Caco-2 (cell line): ENCODE measurements at places on chromosomes 13 and 19. TPM values are rescaled to one million over a fixed set of nuclear protein-coding genes. Genes with fewer than 3 reads are reported as not detected.

DNA sequence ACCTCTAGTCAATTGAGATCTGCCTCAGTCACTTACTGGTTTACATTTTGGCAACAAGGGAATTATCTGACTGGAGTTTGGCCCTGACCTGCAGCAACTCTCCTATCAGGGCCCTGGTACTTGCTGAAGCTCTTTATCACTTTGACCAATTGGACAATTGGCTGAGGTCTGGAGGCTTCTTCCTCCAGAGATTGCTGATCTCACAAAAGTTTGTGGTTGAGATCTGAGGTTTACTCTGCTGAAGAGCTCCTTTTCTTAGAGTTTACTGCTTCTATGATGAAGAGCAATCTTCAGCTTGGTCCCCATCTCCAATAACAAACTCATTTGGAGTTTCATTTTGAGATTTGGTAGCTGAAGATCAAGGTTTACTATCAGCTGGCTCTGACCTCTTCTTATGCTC is 276.9 kb upstream of the SGCG start:
- no peak overlapping the region for H3K4me3 ChIP-seq
- no peaks in the 10 kb centered on the region for H3K4me1 ChIP-seq
- H3K27me3 ChIP-seq: no peaks in the 10 kb centered on the region
- no peak overlapping the region for H3K27ac ChIP-seq

The LIM2 gene
- not detected in 2 replicates for total RNA-seq

DNA sequence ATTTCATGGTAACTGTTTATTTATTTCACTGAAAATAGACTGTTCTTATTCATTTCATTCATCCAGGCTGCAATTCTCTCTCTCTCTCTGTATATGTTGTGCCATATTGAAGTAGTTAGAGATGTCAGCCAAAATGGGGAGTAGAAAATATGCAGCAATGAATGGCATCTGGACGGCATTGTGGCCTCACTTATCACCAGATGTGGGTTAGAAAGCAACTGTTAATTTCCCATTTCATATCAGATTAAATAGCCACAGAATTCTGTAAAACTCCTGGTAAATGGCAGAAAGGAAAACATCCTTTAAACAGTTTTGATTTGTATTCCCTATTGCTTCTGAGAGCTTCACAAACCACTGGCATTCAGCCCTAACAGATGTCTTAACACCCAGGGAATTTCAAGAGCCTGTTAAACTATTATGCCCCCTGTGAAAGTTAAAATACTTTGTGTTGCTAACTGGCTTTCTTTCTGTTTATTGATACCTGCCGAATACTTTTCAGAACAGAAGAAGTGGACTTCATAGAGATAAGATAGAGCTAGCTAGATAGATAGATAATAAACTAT is 1763.3 kb upstream of the MIR17HG start:
- no peaks in the 10 kb centered on the region for H3K36me3 ChIP-seq
- H3K4me1 ChIP-seq: no peaks in the 10 kb centered on the region
- H3K4me3 ChIP-seq: no peak overlapping the region
- H3K27ac ChIP-seq: no peak overlapping the region

The IFI30 gene
- total RNA-seq: 38.3 and 39.6 TPM in 2 replicates

DNA sequence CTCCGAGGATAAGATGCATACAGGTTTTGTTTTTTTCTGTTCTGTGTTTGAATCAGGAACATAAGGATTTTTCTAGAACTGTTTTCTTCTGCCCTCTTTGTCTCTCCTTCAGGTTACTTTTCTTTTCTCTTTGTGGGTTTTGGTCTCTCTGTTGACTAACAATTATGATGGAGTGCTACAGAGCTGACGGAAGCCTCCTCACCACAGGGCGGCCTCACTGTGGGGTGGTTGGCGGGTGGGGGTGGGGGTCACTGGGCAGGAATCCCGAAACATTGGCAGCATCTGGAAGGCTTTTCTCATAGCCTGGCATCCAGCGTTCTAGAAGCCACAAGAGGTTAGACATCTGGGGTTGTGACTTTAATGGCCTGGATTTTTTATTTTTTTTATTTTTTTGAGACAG is 12.0 kb upstream of the MATK start:
- no peaks in the 10 kb centered on the region for H3K36me3 ChIP-seq
- H3K4me1 ChIP-seq: no peaks in the 10 kb centered on the region
- no peak overlapping the region for H3K4me3 ChIP-seq

- no peaks in the 10 kb centered on the region for H3K36me3 ChIP-seq
- H3K27ac ChIP-seq: no peak overlapping the region
- H3K27me3 ChIP-seq: no peaks in the 10 kb centered on the region
- no peak overlapping the region for H3K4me3 ChIP-seq
- DNase-seq: no peak
Observed at GRCh38 chr13:81602241-81602640, 1261.3 kb upstream of the SPRY2 start.

The ZNF628 gene
- 12.3 and 13.9 TPM in 2 replicates for total RNA-seq

The MAP4K1 gene
- 1.7 and 2.4 TPM in 2 replicates for total RNA-seq

The NLRP11 gene
- total RNA-seq: 0.26 and 0.43 TPM in 2 replicates

GRCh38 chr19:40805258-40805868 is 6.4 kb downstream of the EGLN2 start:
- no peak for DNase-seq
- no peaks in the 10 kb centered on the region for H3K27me3 ChIP-seq
- peaks cover 13% of the 10 kb centered on the region for H3K4me1 ChIP-seq
- no peak overlapping the region for H3K27ac ChIP-seq

- 0 out of 2 replicates have a peak, but pooled peaks cover 6% of the 10 kb centered on the region for H3K4me1 ChIP-seq
- no peak overlapping the region for H3K27ac ChIP-seq
- H3K4me3 ChIP-seq: no peak overlapping the region
- no peaks in the 10 kb centered on the region for H3K27me3 ChIP-seq
- DNase-seq: no peak
Observed at GRCh38 chr19:43641333-43641732, 1.7 kb upstream of the CADM4 start.

The LYPD3 gene
- 1.3 and 2.2 TPM in 2 replicates for total RNA-seq

The ZNF541 gene
- not detected in 2 replicates for total RNA-seq

- DNase-seq: no peak
- H3K27me3 ChIP-seq: no peaks in the 10 kb centered on the region
- no peak overlapping the region for H3K4me3 ChIP-seq
- no peaks in the 10 kb centered on the region for H3K4me1 ChIP-seq
- H3K36me3 ChIP-seq: no peaks in the 10 kb centered on the region
Observed at GRCh38 chr13:51556740-51557139, 27.5 kb upstream of the WDFY2 start.

The RTBDN gene
- not detected in 2 replicates for total RNA-seq

The ACTMAP gene
- total RNA-seq: 28.0 and 29.2 TPM in 2 replicates

- no peak overlapping the region for H3K27ac ChIP-seq
- H3K4me3 ChIP-seq: no peak overlapping the region
- H3K4me1 ChIP-seq: no peaks in the 10 kb centered on the region
- no peak for DNase-seq
- H3K36me3 ChIP-seq: no peaks in the 10 kb centered on the region
Observed at GRCh38 chr19:56284746-56285145, 12.2 kb downstream of the EDDM13 start.

GRCh38 chr19:16726916-16727315 is 7.3 kb downstream of the NWD1 start:
- H3K4me1 ChIP-seq: no peaks in the 10 kb centered on the region
- no peaks in the 10 kb centered on the region for H3K36me3 ChIP-seq
- H3K27me3 ChIP-seq: no peaks in the 10 kb centered on the region
- H3K27ac ChIP-seq: no peak overlapping the region

GRCh38 chr19:54674021-54674617 is 11.3 kb downstream of the LILRB4 start:
- H3K27me3 ChIP-seq: no peaks in the 10 kb centered on the region; the same call in 1 of the 2 replicates
- H3K27ac ChIP-seq: no peak overlapping the region
- H3K4me1 ChIP-seq: no peaks in the 10 kb centered on the region
- no peak overlapping the region for H3K4me3 ChIP-seq
- no peaks in the 10 kb centered on the region for H3K36me3 ChIP-seq
- DNase-seq: peak; percentile 23

The ZNF682 gene
- 1.8 and 2.5 TPM in 2 replicates for total RNA-seq

- no peak for DNase-seq
- H3K27ac ChIP-seq: no peak overlapping the region
- no peaks in the 10 kb centered on the region for H3K4me1 ChIP-seq
- H3K36me3 ChIP-seq: peaks cover 4% of the 10 kb centered on the region
- H3K4me3 ChIP-seq: no peak overlapping the region
Observed at GRCh38 chr19:49836176-49837008, 14.6 kb upstream of the PTOV1 start.

DNA sequence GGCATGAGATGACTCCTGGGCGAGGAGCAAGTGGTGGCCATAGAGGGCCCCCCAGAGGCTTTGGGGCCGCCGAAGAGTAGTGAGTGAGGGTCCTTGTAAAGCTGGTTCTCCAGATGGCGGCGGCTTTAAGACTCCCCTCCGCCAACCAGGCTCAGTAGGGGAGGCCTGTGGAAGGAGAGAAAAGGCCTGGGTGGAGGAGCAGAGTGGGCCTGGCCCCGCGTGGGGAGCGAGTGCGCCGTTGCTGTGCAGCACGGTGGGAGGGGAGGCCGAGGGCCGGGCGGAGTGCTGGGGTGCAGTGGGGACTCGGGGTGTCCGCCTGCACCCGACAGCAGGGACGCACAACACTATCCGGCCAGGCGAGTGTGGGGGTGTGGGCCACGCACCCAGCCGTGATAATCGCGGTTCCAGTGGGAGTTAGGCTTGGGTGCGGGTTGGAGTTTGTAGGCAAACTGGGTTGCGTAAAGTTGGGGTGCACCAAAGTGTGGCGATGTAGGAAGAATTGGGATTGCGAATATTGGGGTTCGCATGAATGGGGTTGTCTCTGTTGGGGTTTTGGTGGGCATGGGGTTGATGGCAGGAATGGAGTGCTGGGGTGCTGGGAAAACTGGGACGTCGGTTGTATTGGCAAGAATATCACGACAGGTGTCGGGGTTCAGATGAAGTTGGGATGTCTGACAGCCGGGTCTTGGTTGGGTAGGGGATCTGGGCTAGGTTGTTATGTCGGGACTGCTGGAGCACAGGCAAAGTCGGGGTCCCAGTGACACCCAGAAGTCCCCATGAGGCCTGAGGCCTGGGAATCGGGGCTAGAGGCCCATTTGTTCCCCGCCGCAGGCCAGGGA is 687 bp upstream of the CIRBP start:
- H3K4me1 ChIP-seq: peaks cover 42% of the 10 kb centered on the region
- no peaks in the 10 kb centered on the region for H3K27me3 ChIP-seq
- H3K4me3 ChIP-seq: no peak overlapping the region
- 0 out of 2 replicates have a peak, but pooled peaks cover 2% of the 10 kb centered on the region for H3K36me3 ChIP-seq

The HCN2 gene
- 2.7 and 3.9 TPM in 2 replicates for total RNA-seq

The CRLF1 gene
- total RNA-seq: 0.61 and 2.6 TPM in 2 replicates

DNA sequence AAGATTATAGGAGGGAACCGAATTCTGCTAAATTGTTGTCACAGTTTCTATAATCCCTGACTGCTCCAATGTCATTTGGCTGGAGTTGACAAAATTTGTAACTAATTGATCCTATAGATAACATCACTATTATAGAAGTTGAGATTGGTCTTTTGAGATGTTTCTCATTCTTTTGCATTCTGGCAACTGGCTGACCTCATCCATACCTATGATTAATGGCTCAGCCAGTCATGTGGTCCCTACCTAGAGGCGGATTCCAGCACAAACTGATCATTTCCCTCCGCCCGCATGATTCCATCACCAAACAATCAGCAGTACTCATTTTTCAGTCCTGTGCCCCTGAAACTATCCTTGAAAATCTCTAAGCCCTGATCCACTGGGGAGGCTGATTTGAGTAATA is 4.2 kb downstream of the PSG2 start:
- H3K4me3 ChIP-seq: no peak overlapping the region
- 0 out of 2 replicates have a peak, but pooled peaks cover 4% of the 10 kb centered on the region for H3K4me1 ChIP-seq
- DNase-seq: no peak

The PCSK4 gene
- total RNA-seq: 6.4 and 9.8 TPM in 2 replicates

DNA sequence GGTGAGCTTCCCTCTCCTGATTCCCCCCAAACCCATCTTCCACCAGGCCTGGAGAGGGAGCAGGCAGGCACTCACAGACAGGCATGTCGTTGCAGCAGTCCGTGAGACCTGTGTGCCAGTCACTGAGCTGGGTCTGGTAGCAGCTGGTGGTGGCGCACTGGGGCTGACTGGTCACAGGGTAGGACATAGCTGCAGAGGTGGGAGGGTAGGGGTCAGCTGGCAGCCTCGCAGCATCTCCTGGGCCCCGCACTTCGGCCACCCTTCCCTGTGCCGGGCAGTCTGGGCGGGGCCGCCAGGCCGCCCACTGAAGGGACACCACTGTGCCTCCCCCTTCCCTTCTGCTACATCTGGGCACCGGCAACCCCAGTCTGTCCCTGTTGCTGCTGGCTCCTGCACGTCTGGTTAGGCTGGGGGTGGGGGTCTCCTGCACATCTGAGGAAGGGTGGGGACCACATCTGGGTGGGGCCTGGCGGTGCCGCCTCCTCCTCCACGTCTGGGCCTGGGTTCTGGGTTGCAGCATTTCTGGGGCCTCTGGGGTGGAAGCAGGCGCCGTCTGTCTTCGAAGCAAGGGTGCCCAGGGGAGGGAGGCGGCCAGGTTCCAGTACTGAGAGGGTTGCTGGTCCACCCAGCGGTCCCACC is 1.1 kb downstream of the CNFN start:
- peaks cover 2% of the 10 kb centered on the region; the same call in 1 of the 2 replicates for H3K27me3 ChIP-seq
- DNase-seq: no peak
- no peaks in the 10 kb centered on the region for H3K36me3 ChIP-seq
- H3K27ac ChIP-seq: no peak overlapping the region

DNA sequence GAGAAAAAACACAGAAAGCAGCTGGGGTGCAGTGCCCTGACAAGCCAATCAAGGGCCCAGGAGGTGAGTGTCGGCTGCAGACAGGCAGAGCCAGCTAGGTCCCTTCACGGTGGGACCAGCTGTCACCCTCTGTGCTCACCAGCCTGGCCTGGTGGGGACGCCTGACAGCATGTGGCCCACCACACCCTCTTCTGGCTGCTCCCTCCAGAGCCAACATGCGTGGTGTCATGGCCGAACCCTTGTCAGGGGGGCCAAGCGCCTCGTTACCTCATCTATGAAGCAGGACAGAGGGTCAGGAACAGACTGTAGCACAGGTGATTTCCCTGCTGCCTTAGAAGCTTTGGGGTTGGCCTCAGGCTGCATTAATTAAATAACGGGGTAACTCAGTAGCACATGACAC is 40.0 kb upstream of the ISYNA1 start:
- H3K27me3 ChIP-seq: no peaks in the 10 kb centered on the region
- H3K27ac ChIP-seq: no peak overlapping the region
- no peak overlapping the region for H3K4me3 ChIP-seq
- no peaks in the 10 kb centered on the region for H3K36me3 ChIP-seq
- DNase-seq: no peak
- no peaks in the 10 kb centered on the region for H3K4me1 ChIP-seq

GRCh38 chr19:2550431-2551171 is 74.7 kb downstream of the GADD45B start:
- H3K27me3 ChIP-seq: no peaks in the 10 kb centered on the region
- H3K4me1 ChIP-seq: peaks cover 18% of the 10 kb centered on the region
- no peaks in the 10 kb centered on the region for H3K36me3 ChIP-seq
- no peak overlapping the region for H3K4me3 ChIP-seq
- DNase-seq: no peak
- no peak overlapping the region for H3K27ac ChIP-seq
